ENCODE measurements at places on chromosomes 3 and 15.

DNA sequence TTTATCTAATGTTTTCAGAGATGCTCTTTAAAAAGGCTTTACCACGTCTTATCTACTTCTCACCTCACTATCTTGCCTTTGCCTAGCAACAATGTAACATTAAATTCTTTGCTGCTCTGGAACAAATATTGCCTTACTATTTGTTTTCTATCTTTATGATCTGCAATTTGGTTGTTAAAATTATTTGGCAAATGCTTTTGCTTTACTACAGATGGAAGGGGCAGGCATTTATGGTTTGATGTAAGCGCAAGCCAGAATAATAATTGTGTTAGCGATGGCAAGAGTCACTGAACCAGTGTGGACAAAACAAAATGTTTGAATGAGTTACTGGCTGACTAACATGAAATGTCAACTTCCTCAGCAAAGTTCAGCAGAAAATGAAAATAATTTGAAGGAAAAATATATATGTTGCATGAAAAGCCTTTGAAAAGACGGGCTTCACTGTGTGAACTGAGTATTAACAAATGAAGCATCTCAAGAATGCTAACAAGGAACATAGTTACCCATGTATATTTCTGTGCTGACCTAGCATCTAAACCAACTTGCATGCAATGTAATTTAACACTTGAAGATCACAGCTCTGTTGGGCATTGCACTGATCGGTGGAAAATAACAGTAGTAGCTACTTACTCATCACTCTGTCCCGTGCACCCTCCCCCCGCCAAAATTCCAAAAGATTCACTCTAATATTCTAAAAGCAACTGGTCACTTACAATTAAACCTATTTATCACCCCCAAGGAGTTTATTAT, 454.0 kb upstream of the ARHGEF26 start:
- DNase-seq: no peak

DNA sequence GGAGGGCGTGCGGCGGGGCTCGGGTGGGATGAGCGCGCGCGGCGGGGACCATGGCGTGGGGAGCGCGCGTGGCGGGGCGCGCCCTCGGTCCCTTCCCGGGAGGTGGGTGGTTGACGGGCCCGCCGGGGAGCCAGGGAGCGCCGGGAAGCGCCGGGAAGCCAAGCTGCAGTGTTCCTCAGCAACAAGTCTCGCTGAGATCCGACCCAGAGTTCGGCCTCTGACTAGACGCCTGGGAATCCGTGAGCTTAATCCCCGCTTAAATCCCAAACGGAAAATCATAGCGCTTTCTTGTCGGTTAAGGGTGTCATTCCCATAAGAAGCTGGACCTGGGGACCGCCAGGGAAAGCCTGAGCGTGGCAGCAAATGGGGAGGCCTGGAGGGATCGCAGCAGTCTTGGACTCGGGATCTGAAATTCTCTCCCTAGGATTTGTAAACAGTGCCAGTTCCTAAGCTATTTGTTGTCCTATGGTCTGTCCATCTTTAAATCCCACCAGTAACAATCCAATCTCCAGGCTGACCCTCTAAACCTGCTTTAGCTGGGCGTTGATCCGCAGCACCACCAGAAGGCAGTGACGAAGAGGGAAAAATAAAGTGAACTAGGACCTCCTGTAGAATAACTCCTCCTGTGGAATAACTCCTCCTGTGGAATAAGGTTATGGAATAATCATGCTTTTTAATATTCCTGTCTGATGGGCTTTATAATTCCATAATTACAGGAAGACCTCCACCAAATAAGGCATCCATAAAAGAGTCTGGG, 570 bp upstream of the NEDD4 start:
- DNase-seq: no peak

DNA sequence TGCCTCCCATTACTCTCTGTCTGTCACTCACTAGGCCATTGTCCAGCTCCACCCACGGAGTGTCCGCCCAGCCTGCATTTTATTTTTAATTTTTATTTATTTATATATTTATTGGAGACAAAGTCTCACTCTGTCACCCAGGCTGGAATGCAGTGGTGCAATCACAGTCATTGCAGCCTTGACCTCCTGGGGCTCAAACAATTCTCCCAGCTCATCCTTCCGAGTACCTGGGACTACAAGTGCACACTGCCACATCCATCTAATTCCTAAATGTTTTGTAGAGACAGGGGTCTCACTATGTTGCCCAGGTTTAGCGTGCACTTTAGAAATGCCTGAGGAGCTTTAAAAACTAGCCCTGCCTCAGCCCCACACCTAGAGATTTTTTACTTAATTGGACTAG, 141.5 kb downstream of the LIPC start:
- no peak for DNase-seq

GRCh38 chr3:46639221-46639620, 26.9 kb downstream of the FAM240A start:
- DNase-seq: no peak

DNA sequence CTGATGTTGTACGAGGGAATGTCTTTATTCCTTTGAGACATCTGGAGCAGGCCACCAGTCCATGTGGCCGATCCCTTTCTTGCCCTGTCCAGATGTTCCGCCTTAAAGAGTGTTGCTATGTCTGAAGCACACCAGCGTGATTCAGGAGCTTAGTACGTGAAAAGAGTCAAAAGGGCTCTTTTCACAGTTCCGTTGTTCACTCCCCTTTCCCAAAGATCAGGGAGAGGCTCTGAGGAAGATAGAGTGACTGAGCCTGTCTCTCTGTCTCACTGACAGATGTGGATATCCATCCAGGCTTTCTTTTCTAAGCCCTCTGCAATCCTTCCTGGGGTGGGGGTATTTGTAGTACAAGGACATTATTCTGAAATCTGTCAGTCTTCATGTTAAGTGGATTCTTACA, 262.5 kb upstream of the LRTM1 start:
- no peak for DNase-seq

DNA sequence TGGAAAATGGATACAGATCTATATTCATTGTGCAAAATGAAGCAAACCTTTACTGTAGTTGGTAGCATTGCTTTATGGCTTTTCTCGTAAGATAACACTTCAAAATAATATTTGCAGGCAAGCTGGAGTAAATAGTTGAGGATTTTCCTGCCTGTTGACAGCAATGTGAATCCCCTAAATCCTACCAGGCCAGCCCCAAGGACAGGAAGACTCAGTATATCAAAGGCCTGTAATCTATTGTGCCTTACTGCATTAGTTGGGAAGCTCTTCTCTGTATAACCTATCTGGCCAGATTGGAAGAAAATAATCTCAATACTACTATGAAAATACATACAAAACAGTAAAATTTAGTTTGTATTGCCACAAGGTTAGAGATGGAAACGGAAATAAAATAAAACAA, 4.6 kb upstream of the GMNC start:
- DNase-seq: no peak

GRCh38 chr3:40432793-40433192, 24.3 kb upstream of the RPL14 start:
- no peak for DNase-seq

DNA sequence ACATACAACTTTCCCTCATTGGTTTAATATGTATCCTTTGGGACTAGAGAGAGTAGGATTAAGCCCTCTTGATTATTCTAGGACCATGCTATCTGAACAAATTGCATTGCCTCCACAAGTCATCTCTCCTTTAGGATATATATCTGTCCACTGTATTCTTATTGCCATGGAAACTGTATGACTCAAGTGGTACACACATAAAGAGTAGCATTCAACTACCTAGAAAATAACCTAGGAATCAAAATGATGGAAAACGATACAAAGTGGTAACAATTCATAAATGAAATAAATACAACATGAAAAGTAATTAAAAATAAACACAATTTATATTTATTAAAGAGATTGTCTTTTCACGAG, 212.1 kb upstream of the P2RY1 start:
- no peak for DNase-seq

DNA sequence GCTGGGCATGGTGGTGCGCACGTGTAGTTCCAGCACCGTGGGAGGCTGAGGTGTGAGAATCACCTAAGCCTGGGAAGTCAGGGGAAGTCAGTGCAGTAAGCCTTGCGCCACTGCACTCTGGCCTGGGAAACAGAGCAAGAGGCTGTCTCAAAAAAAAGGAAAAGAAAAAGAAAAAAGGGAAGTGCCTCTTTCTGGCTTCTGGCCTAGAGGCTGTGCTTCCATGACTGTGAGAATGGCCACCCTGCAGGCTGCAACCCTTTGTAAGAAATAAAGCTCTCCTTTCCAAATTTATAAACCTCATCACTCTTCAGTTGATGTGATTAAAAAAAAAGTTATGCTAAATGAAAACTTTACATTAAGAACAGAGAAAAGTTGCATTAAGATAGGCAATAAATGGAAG, 774.3 kb downstream of the TUSC7 start:
- DNase-seq: no peak

DNA sequence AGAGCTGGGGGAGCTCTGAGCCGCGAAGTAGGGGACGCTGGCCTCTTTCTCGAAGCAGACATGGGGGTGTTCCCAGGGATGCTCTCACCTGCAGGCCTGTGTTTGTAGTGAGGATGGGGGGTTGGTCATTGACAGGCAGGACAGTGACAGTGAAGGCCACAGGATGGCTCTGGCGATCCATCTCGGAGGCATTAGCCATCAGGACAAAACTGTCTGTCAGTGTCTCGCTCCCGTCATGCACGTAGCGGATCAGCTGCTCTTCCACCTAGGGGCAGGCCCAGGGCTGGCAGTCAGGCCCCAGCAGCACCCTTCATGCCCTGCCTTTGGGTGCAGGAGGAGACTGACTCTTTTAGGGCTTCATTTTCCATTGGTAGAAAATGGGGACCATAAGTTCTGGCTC, 28.0 kb downstream of the CSPG4 start:
- no peak for DNase-seq

GRCh38 chr3:139473155-139473771, 3.1 kb downstream of the RBP2 start:
- no peak for DNase-seq

DNA sequence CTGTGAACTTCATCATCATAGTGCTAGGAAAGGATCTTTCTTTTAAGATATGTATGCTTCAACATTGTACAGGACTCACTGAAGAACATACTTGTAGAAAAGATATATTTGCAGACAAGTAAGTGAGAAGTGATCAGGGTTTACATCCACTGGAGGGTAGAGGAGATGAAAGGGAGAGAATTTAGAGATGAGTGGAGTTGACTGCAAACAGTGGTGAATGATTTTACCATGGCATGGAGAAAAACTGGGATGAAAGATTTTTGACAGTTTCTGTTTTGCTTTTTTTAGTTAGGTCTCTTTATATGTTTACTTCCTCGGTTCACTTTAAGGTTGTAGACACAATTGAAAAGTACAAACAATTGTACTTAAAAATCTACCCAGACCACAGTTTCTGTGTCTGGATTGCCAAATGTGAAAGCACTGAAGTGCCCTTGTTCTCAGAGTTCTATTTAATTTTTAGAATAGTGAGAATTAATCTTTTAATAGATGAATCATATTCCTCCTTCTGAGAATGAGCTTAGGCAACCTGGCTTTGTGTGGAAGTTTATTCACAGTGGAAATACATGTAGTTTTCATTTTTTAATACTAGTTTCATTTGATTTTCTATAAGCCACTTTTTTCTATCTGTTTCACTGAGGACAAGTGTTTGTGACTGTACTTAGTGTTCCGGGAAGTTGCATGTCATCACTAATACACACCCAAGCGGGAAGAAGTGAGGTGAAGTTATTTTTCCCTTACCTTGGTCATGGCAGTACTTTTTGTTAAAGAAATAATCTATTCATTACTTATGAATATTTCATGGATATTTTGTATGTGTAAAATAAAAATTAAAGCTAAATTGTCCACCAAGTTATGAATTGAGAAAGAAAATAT, 1.8 kb upstream of the GPR171 start:
- no peak for DNase-seq

DNA sequence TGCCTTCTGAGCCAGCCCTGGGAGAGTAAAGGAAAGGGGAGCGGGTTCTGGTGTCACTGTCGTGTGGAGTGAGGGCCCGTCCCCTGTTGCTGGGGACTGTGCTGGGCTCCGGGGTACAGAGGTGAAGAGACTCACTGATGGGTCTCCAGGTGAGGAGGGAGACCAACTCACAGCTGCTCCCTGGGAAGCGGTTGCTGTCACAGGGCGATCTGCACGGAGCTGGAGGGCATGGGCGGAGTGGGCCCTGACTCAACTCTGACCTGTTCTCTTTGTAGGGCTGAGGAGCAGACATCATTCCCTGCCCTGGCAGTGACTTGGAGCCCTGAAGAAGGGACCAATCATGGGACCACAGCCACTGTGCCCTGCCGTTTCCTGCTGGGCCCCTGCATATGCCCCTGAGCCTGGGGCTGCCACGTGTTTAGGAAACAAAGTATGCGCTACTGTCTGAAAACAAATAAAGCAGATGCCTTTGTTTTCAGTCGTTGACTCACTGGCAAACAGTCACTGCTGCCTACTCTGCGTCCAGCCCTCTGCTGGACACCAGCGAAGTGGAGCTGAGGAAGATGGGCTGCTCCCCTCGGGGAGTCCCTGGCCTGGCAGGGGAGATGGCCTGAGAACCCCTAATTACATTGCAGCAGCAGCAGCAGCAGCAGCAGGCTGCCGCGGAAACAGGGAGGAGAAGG, 22.9 kb upstream of the PLXNA1 start:
- no peak for DNase-seq

DNA sequence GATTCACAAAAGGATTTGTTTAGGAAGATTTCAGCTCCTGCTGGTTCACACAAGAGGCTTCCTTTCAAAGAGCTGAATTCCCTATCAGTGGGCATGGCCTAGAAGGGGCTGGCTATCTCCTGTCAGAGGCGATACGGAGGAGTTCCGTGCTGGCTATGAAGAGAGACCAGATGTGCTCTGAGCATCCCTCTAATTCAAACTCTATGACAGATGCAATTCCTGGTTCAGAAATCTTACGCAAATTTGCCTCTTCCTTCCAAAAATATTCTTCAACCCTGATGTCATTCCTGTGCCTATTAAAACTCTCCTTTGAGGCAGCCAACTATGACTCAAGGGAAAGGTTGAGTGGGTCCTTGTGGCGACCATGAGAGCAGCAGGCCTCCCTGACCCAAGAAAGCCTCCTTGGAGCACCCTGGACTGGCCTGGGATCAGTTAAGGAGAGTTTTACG, 139.3 kb upstream of the HES1 start:
- no peak for DNase-seq

DNA sequence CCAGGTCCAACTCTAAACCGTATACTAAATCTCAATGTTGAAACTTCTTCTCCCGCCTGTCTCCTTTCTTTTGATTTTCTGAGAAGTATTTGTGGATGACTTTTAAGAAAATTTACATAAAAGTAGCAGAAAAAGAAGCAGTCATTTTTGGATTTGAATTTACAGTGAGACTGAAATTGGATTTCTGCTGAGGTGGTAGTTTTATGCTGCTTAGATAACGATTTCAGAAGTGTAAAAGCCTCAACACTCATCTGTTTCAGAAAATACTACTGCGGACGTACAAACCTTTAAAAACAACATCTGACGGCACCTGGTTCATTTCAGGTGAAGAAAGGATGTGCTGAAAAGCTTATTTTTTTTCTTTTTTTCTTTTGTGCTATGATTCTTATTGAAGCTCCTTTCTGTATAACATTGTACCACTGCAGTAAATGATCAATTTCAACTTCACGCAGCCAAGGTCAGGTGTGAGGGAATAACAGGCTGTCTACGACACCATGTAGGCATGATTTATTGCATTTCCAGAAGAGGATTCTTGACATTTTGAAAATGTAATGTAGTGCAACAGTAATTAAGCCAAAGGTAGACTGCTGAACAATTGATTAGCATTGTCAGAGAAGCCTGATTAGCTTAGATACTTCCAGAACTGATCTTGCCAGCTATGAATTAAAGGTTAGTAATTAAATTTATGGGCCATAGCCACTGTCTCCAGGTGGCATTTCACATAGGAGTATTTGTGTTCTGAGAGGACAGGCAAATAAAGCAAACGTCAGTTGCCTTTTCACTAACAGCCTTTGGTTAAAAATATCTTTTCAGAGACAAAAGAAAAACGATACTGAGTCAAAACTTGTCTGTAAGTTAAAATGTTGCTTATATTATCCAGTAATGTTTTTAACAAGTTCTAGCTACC, 134.6 kb upstream of the KBTBD8 start:
- DNase-seq: no peak

Measured in activated T-helper 1 cell treated with anti-CD3 and anti-CD28 coated beads, Interleukin-2, amount 50 U/mL, for 16 hours (primary cell).